ENCODE measurements at places on chromosomes 13 and 19.

GRCh38 chr13:36259361-36260137, 38.1 kb downstream of the CCDC169 start:
- no peak for DNase-seq

- no peak for DNase-seq
Observed at GRCh38 chr13:73293913-73294523, 235.2 kb downstream of the KLF5 start.

- no peak for DNase-seq
Observed at GRCh38 chr13:27022571-27023311, 148.9 kb downstream of the USP12 start.

- DNase-seq, result no peak
Observed at GRCh38 chr19:7973883-7974282, 30.4 kb upstream of the TIMM44 start.

GRCh38 chr13:73059460-73060250, 850 bp downstream of the KLF5 start:
- DNase-seq, result no peak

DNA sequence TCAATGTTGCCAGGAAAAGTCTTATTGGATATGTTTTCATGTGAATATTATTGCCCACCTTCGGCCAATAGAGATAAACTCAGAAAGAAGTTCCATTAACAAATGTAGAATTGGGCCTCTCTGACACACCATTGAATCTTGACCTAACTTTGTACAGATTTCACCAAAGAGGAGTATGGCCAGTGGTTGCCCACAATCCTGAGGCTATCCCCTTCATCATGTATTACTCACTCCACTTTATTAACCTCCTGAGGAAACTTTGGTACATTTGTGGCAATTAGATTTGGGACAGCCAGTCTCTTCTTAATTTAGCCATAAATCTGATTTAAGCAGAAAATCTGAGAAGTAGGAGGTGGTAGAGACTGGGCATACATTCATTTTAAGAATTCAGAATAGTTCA, 53.3 kb upstream of the POSTN start:
- DNase-seq, result no peak

DNA sequence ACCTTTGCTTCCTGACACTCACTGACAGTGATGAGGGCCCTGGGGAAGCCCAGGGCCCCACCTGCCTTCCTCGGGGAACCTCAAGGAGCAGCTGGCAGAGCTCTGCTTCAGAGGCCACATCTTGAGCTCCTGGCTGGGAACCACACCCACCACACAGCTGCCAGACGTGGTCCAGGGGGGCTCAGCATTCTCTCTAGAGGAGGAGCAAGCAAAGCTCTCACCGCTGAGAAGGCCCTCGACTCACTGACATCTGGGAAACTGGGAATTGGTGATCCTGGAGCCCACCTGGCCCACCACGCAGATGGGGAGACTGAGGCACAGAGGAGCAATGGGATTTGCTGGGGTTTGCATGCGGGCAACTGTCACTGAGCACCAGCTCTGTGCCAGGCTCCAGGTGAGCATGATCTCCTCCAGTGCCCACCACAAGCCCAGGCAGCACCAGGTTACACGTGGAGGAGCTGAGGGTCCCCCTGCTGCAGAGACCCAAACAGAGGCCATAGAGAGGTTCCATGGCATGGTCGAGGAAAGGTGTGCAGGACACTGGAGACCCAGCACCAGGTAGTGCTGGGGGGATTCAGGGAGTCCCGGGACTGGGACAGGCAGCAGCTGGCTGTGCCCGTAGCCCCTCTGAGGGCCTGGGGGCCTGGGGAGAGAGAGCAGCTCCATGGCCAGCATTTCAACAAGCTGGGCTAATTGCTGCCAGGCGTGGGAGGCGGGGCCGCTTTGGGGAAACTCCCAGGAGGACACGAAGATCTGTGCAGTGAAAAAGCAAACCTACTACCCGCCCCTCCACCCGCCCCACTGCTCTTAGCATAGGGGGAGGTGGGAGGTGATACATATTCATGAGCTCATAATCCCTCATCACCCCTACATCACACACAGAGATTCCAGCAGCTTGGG, 33.4 kb downstream of the PEPD start:
- no peak for DNase-seq

- no peak for DNase-seq
Observed at GRCh38 chr19:33863436-33863835, 66.8 kb downstream of the KCTD15 start.

GRCh38 chr13:29359181-29359580, 236.3 kb downstream of the SLC7A1 start:
- DNase-seq, result no peak

Data from activated CD8-positive, alpha-beta memory T cell treated with anti-CD3 and anti-CD28 coated beads for 1 hour (primary cell).